ENCODE measurements at places on chromosomes 6 and 20. TPM values are rescaled to one million over a fixed set of nuclear protein-coding genes. Genes with fewer than 3 reads are reported as not detected.

GRCh38 chr6:166556863-166557322, 29.6 kb downstream of the RAMACL start:
- peak; percentile 89 for DNase-seq

MATN4 gene
- total RNA-seq = not detected

GRCh38 chr6:16437095-16437494, 198.7 kb downstream of the GMPR start:
- no peak for DNase-seq

MUC22 gene
- 0.22 TPM for total RNA-seq

SAYSD1 gene
- total RNA-seq = 12.0 TPM

DNA sequence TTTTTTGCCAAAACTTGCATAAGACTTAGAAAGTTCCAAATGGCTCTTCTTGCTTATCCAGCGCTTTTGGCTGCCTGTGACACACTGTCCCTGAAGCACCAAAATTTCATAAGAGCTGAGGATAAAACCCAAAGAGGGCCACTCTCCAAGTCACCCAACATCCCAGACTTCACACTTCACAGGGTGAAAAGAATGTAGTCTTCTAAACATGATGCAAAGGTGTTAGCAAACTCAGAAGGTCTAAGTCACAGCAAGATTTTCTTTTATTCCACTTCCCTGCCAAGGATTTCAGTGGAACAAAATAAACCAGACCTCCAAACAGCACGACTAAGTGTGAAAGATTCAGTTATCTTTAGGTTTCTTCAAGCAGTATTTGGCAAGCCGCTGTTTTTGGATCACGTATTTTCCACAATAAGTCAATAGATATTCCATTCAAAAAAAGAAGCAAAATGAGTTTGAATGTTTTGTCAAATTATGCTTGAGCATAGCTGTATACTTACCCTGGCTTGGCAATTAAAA, 44.6 kb upstream of the CD93 start:
- no peak for DNase-seq

GRCh38 chr6:80388507-80388906, 282.0 kb downstream of the BCKDHB start:
- DNase-seq = no peak

GRCh38 chr20:43055181-43055884, 134.4 kb downstream of the PTPRT start:
- no peak for DNase-seq

LIN28B gene
- not detected for total RNA-seq

DNA sequence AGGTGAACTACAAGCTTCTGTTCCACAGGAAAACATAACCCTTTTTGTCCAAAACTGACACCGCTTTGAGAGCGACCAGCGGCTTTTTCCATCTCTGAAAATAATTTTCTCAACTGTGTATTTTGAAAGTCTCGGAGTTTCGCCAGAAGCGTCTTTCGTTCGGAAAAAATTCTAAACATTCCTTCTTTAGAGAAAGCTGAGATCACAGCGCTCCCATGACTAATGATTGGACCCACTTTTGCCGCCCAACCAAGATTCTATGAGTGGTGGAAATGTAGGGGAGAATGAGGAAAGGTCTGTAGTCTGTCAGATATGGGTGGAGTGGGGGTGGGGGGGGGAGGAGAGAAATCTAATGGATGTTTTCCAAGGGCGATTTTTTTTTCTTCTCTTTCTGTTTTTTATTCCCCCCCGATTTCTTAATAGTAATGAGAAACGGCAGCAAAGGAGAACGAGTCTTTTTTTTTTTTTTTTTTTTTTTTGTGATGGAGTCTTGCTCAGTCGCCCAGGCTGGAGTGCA, 189.3 kb downstream of the TRIM27 start:
- no peak for DNase-seq

GRCh38 chr6:100846276-100846675, 34.9 kb downstream of the ASCC3 start:
- no peak for DNase-seq

DNA sequence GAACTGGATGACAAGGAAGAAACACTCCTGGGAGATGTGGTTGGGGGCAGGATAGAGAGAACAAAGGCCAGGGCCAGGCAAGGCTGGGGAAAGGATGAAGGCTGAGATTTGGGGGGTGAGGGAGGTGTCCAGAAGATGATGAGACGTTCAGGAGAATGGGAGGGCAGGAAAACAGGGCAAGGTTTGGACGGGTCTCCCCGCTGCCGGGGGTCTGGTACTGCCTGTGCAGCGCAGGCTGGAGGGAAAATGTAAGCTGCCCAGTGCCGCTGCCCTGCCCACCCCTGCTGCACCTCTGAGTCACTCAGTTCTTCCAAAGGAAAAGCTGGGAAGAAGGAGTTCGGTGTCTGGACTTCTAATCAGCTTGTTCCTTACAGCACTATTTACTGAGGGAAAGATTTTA, 130.9 kb downstream of the DTNBP1 start:
- no peak for DNase-seq

TAGAP gene
- total RNA-seq = 2.1 TPM

- no peak for DNase-seq
These were observed 40.4 kb upstream of the TBC1D7 start for GRCh38 chr6:13368731-13369115.

CST3 gene
- 887 TPM for total RNA-seq

- no peak for DNase-seq
These were observed 7.8 kb downstream of the RBCK1 start for GRCh38 chr20:415820-416322.

- no peak for DNase-seq
These were observed 1.7 kb upstream of the ZKSCAN8 start for GRCh38 chr6:28139860-28140543.

SLC22A3 gene
- total RNA-seq = 1.3 TPM

GSTA1 gene
- total RNA-seq = not detected

GRCh38 chr6:100440935-100441334, 23.8 kb downstream of the SIM1 start:
- DNase-seq = no peak

- DNase-seq = no peak
These were observed 19.2 kb downstream of the PHACTR1 start for GRCh38 chr6:12735786-12736185.

- DNase-seq = no peak
These were observed 222.6 kb upstream of the TAB2 start for GRCh38 chr6:149094934-149095351.

SLC35F1 gene
- 6.7 TPM for total RNA-seq
